Stimulated activated CD4-positive, alpha-beta T cell treated with anti-CD3 and anti-CD28 coated beads, TNF-alpha, amount 100 ng/mL, for 1 hour (primary cell): ENCODE measurements at places on chromosomes 4 and X.

GRCh38 chr4:24210332-24210902 lies 320.6 kb upstream of the PPARGC1A start:
- DNase-seq = no peak

GRCh38 chr4:101458914-101459313 lies 111.6 kb upstream of the PPP3CA start:
- DNase-seq = no peak

GRCh38 chrX:121161501-121161933 lies 114.1 kb downstream of the GLUD2 start:
- no peak for DNase-seq

GRCh38 chr4:13542577-13543031 lies 1.7 kb downstream of the NKX3-2 start:
- DNase-seq = no peak

- no peak for DNase-seq
Observed at GRCh38 chrX:129723511-129723910, 15.3 kb upstream of the XPNPEP2 start.

DNA sequence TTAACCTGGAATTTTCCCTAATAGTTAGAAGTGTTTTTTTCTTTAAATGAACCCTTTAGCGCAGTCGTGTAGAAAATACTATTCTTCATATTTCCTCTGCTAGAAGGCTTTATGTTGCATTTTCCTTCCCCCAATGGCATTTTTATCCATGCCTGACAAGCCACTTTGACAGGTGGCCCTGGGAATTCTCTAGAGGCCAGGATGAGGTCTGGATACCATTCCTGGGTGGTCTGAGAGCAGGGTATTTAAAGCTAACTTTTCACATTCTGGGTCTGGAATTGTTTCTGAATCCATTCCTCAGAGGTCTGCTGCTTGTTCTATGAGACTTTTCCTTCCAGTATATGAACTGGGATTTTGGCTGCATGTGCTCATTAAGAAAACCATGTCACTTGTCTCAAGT lies 31.2 kb upstream of the PDGFRA start:
- DNase-seq = no peak

DNA sequence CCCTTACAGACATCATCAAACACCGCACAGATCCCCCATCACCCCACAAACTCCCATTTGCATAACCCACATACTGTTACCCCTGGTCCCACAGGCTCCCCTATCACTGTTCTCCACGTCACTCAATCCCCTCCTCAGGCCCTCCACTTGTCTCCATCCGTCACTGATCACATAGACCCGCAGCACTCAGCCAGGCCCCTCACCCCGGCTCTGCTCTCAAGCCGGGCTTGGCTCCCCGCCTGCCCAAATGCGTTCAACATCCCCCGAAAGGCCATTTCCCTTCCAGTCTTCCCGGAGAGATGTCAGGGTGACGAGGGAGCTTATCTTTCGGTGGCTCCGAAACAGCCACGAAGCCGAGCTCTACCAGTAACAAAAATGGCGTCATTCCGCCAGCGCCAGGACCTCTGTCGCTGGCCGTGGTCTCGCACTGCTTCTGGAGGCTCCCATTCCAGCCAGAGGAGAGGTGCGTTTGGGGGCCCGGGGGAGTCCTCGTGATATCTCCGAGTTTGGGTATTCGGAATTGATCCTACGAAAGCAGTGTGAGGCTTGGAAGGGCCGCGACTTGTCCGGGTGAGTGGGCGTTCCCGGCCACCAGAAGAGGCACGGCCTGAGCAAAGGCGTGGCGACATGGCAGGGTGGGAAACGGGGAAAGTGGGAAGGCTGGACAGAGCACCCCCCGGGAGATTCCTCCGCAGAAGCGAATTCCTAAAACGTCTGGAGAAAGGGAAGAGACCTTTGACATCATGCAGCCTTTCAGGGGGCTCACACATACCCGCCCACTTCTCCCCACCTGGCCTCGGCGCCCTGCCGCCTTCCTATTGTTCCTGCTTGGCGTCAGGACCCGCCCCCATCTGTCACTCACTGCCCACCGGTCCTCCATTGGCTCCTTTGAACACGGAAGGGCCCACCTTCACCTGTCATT lies at the start of gene ZNF630:
ZNF630 (minus strand) TSS at position 577 of the 922 bp plus-strand sequence. CDS start 4,754 bp downstream, outside the sequence.
- no peak for DNase-seq

- DNase-seq = no peak
Observed at GRCh38 chrX:38657562-38657961, 96.2 kb downstream of the TSPAN7 start.

GRCh38 chrX:103722505-103722904 lies 11.8 kb downstream of the TMEM31 start:
- no peak for DNase-seq

- DNase-seq = no peak
Observed at GRCh38 chrX:12975991-12976558, 1.2 kb downstream of the TMSB4X start.

DNA sequence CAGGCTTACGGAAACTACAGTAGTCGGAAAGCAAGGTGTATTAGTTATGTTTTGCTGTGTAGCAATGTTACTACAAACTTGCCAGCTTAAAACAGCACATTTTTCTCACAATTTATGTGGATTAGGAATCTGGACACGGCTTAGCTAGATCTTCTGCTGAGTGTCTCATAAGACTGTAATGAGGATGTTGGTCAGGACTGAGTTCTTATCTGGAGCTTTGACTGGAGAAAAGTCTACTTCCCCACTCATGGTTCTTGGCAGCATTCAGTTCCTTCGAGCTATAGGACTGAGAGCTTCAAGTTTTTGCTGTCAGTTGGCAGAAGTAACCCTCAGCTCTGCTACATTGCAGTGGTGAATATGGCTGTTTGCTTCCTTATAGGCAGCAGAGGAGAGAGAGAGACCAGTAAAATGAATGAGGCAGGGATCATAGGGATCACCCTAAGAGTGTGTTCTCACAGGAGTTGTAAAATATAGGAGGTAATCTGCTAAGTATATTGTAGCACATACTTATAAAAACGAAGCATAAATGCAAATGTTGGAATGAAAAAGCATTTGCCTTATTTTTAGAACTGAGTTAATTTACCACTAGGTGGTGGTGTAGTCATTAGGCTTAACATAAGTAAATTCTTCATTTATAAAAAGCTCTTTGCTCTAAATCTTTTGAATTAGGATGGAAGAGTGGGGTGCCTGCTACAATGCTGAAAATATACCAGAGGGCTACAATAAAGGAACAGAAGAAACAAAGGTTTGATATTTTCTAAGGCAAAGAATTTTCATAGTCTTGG lies 38.6 kb downstream of the ALG13 start:
- no peak for DNase-seq

GRCh38 chr4:12239897-12240636 lies 811.4 kb upstream of the HS3ST1 start:
- DNase-seq = no peak

DNA sequence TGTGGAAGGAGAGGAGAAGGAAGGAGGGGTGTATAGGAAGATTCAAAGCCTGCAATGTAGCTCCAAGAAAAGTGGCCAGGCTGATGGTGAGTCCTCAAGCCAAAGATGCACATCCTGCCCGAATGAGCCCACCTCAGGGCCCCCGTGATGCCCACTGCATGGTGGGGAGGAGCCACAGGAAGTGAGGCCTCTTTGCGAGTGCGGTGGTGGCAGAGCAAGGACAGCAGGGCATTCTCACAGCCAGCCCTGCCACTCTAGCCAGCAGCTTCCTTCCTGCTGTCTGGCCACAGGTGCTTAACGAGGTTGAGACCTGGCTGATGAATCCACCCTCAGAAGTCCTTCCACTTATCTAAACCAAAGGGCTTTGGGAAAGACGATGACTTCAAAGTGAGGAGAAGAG lies 55.8 kb downstream of the BCOR start:
- DNase-seq = no peak

DNA sequence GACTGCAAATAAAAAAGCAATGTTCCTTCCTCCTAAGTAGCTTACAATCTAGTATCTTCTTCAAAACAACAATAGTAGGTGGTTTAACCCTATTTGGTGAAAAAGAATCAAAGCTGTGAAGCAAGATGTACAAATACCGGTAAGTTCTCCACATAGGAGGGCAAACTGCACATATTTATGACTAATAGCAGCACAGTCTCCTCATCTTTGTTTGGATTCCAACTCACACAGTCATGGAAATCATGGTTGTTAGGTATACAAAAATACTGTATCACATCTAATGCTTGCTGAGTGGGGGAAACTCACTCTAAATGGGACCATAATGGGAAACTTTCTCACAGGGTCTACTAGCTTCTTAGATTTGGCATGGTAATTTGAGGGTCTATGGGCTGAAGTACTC lies 597.2 kb downstream of the INPP4B start:
- DNase-seq = no peak
